Kidney epithelial cell (primary cell): ENCODE measurements at places on chromosomes 12 and 14. TPM values are rescaled to one million over a fixed set of nuclear protein-coding genes. Genes with fewer than 3 reads are reported as not detected.
A peak's percentile ranks its signal among the peaks of the same experiment; 100 is the strongest.

MYL6 gene
- total RNA-seq = 1,283 and 1,365 TPM in 2 replicates

CYP46A1 gene
- not detected in 2 replicates for total RNA-seq

POTEG gene
- total RNA-seq = not detected in 2 replicates

BEGAIN gene
- 3.2 and 9.3 TPM in 2 replicates for total RNA-seq

FOXG1 gene
- 0.17 TPM in 1 of 2 replicates, not detected in the other for total RNA-seq

GRCh38 chr12:27898022-27898421, 74.5 kb downstream of the PTHLH start:
- DNase-seq = no peak

GRCh38 chr12:41509271-41510055, 321.3 kb downstream of the PDZRN4 start:
- DNase-seq = peak; percentile 26

DNA sequence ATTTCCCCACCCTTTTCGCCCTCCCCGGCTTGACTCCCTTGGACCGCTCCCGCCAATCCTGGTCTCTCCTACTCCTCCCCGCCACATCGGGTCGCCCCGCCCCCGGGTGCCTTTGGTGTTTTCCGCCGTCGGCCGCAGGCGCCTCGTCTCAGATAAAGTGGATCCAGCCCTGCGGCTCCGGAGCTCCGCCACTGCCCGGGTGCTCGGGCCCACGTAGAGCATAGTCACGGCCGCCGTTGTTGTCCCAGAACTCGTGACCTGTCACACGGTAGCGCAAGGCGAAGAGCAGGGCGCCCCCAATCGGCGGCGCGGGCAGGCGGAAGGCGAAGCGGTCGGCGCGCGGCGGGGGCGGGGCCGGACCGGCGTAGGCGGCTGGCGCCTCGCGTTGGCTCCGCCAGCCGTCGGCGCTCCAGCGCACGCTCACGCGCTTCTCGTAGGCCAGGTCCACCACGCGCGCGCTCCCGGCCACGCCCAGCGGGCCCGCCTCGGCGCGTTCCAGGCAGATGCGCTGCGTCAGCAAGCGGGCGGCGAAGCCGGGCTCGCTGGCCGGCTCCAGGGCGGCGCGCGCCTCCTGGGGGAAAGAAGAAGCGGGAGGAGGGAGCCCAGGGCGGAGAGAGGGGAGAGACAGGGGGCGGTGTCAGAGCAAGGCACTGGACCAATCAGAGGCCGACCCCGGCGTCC, 1.2 kb downstream of the PPP1R3E start:
- DNase-seq = peak; percentile 87

- DNase-seq = no peak
These were observed 19.7 kb downstream of the PLEKHG3 start for GRCh38 chr14:64723691-64724577.

DNA sequence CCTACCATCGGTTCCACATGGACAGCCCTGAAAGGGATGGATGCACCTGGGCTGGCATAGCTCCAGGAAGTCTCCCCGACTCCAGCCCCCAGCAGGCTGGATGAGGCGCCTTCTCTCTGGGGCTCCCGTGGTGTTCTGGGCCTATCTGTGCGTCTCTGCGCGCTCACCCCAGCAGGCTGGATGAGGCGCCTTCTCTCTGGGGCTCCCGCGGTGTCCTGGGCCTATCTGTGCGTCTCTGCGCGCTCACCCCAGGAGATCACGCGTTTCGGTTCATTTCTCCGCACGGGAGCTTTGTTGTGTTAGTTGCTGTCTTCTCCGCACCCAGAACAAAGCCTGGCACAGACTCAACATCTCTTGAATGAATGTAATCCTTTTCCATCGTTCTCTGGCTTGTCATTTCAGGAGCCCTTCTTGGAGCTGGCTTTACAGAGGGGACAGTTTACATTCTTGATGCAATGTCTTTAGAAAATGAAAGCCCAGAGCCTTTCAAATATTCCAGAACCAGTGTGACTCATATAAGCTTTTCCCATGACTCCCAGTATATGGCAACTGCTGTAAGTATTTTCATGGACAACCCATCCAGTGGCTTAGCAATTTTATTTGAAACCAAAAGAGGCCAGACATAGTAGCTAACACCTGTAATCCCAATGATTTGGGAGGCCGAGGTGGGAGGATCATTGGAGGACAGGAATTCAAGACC, 40.3 kb downstream of the CFAP251 start:
- DNase-seq = no peak

DNA sequence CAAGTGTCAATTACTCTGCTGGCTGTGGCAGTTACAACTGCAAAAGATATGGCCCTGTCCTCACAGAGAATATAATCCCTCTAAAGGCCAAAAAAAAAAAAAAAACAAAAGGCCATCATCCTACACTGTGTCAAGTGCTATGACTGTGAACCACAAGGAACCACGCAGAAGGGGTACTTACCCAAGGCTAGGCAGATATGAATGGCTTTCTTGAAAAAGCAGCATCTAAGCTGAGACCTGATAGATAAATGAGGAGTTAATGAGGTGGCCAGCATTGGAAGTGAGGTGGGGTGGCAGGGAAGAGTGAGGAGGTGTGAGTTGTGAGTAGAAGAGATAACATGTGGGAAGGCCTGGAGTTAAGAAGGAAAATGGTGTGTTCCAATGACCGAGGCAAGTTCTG, 16.4 kb upstream of the IL22 start:
- no peak for DNase-seq

- no peak for DNase-seq
These were observed 7.8 kb downstream of the PPP1R13B start for GRCh38 chr14:103839579-103839978.

DNA sequence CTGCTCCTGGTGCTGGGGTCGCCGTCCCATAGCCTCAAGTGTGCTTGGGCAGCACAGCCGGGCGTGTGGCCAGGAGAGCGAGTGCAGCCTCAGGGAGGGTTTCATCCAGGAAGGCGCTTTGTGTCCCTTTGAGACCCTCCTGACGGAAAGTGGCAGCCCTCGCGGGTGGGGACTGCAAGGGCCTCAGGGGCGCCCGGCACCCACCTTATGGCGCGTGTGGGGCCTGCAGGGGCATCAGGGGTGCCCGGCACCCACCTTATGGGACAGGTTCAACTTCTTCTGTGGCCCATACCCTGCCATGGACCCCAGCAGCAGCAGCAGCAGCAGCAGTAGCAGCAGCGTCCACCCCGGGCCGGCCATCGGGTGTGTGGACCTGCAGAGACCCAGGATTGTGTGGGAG, 4.5 kb downstream of the LRCOL1 start:
- no peak for DNase-seq
